ENCODE measurements at places on chromosomes 3 and 15.

DNA sequence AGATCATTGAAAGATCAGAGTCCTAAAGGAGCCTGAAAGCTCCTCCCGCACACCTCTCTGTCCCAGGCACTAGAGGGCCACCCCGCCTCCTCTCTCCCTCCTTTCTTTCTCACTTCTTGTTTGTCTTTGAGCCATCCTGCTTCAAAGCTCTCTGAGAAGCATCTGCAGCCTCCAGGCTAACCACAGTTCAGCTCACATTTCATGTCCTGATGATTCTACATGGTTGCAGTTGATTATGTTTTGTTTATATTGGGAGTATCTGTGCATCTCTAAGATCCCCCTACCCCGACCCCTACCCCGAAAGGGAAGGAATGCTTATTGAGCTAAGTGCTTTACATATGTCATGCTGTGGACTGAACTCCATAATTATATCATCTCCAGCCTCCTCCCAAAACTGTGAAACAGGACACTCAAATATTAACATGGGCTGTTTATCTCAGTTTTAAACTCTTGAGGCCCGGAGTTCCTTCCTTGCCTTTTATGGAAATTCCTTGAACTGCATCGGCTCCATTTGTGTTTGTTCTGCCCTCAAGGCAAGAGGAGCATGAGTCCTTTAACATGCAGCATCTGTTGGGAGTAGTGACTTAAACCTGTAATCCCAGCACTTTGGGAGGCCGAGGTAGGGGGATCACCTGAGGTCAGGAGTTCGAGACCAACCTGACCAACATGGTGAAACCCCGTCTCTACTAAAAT is 30.9 kb downstream of the MGLL start:
- DNase-seq = no peak

DNA sequence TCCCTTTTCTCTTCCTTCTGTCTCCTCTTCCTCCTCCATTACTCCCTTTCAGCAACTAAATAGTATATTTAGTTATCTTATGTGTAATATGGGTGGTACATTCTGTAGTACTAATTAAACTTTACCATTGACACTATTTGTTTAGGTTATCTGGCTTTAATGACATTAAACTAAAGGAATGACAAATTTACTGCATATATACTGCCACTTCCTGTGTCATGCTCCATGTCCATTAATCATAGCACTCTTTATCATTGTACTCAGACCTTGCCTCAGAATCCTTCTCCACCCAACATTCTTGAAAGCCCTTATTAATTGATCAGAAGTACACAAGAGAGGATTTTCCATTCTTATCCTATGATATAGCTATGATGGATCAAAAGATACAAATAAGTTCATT is 244.2 kb downstream of the NAALADL2 start:
- DNase-seq = no peak

DNA sequence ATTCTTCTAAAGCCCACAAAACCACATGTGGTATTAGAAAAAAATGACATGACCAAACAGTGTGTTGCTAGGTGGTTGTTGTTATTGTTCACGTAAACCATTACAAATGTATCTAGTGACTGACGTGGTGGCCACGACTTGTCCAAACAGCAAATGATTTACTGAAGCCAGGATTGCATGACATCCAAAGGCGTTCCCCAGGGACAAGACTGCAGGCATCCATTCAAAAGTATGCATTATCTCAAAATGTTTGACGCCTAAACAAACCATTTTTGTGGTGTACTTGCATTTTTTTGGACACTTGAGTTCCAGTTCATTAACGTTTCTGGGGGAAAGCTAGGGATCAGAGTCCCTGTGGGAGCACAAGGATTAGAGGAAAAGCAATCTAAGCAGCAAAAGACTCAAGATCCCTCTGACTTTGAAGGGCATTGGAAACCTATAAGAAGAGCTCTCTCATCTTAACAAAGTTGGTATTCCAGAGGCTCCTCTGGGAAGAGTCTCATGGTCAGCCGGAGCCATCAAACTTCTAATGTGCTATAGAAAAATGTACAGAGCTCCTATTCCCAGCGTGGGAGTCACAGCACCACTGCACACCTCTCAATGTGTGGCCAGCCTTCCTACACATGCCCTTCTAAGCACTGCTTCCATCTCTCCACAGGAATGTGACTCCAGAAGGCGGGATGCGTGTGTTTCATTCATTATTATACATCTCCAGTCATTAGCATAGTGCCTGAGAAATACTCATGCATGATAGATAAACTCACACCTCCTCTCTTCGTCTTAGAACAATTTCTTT is 62.9 kb downstream of the FBN1 start:
- DNase-seq = no peak

- DNase-seq = no peak
Measured at GRCh38 chr3:125121246-125122010, 65.6 kb upstream of the HEG1 start.

GRCh38 chr3:71064291-71064955 is 519.1 kb downstream of the FOXP1 start:
- DNase-seq = peak; percentile 25

DNA sequence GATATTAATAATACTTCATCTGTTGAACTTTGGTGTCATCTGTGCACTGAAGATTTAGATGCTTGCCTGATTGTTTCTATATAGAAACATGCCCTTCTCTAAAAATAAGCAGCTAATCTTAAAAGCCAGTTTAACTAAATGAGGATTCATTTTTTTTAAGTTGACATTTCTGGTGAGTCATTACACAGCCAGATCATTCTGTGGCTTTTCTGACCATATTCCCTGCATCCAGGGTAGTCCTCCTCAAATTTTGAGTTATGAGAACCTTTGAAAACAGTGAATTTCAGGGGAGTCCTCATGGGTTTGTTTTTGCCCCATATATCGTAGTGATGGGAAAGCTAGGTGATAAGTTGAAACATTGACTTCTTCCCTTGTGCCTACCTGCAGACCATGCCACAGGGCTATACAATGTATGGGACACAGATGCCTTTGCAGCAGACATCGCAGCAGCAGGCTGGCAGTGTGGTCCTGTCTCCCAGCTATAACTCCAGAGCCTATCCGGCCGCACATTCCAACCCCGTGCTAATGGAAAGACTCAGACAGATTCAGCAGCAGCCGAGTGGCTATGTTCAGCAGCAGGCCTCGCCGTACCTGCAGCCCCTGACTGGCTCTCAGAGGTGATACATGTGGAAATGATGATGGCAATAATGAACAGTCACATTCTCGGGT is 26.5 kb upstream of the P2RY12 start:
- DNase-seq = no peak

- DNase-seq = no peak
Measured at GRCh38 chr3:117762621-117763037, 1053.0 kb downstream of the TUSC7 start.

- no peak for DNase-seq
Measured at GRCh38 chr15:81432179-81432578, 58.2 kb upstream of the TMC3 start.

DNA sequence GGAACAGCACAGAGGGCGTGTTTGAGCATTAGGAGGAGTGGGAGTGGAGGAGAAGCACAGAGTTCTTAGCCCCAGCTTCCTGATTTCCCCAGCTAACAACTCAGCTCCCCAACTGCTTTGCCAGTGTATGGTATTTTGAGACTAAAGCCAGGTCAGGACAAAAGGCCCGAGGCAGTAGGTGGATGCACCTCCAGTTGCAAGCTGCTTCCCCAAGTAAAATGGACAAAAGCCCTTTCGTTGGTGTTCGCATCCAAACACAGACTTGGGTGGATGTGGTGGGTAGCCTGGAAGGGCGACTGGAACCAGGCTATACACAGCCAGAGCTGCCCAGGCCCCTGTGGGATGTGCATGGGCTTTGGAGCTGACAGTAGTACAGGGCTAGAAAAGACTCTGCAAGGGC is 12.3 kb upstream of the EHD4 start:
- no peak for DNase-seq

- no peak for DNase-seq
Measured at GRCh38 chr15:80804970-80805495, 25.9 kb downstream of the CEMIP start.

DNA sequence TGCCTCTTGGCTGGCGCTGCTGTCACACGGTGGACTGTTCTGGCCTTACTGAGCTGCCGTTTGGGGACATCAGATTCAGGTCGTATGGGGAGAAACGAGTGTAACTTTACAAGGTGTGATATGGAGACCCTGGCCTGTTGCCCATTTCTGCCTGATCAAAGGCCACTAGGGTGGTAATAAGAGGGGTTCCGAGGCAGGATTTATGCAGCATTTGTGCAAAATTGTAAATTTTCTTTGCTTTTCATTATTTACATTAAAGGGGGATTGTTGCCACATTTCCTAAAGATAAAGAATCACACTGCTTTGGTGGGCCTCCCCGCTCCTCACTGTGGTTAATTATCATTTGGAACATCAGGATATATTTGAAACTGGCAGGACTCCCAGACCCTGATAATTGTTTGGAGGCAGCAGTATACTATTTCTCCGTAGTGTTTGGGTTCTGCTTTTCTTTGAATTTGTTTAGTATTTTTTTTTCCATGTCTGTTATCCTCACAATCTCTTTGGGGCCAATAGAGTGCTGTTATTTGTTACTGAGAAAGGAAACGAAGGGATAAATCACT is 891 bp downstream of the NXPE3 start:
- DNase-seq = no peak
